Stimulated activated CD4-positive, alpha-beta T cell treated with anti-CD3 and anti-CD28 coated beads, Interleukin-1b, Interleukin-23, amount 100 ng/mL, for 48 hours (primary cell): ENCODE measurements at places on chromosomes 11 and 22.
A peak's percentile ranks its signal among the peaks of the same experiment; 100 is the strongest.

- no peak for DNase-seq
Observed at GRCh38 chr11:100445231-100445735, 241.8 kb upstream of the ARHGAP42 start.

- DNase-seq = no peak
Observed at GRCh38 chr11:61119055-61119454, 16.8 kb downstream of the CD5 start.

DNA sequence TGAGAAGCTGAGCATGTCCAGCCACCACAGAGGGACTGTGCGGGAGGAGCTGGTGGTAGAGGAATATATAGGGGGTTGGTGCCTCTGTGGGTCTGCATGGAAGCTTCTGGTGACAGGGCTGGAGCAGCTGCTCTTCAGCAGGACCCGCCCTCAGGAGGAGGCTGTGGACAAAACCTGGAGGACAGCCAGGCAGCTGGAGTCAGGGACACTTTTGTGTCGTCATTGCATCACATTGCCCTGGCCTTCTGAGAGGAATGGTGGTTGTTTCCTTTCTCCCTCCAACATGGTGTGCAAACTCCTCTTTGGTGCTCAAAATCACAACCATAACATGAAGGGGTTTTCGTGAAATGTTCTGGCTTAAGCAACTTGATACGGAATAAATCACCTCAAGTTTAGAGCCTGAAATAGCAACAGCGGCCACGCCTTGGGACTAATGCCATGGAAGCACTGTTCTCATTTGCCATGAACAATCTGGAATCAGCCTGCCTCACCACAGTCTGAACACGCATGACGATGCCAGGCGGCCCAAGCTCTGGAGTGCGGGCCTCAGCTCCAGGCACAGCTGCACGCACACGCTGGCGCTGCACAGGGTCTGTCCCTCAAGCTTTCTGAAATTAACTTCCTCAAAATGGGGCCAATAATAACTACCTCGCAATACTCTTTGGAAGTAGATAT is 17.1 kb upstream of the CSRP3 start:
- DNase-seq = no peak

DNA sequence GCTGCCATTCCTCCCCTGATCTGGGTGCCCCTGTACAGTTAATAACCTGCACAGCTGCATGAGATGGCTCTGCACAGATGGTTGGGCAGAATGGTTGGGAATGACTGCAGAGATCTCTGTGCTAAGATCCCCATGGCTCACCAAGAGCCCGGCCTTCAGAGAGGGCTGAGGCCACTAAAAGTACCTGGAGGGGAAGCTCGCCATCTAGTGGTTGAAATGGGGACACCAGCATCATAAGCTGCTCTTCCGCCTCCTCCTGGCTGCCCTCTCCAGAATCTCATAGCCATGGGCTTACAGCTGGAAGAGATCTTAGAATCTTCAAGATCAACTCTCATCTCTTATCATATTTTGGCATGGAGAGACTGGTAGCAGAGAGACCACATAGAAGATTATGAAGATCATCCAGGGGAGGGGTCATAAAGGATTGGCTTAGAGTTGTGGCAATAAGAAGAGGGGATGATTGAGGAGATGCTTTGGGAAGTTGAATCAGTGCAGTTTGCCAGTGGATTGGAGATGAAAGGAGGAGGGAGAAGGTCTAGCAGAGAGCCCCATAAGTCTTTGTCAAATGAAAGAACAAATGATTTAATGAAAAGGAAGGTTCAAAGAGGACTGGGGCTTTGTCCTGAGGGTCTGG is 22.0 kb upstream of the TLCD5 start:
- peak; percentile 43 for DNase-seq

DNA sequence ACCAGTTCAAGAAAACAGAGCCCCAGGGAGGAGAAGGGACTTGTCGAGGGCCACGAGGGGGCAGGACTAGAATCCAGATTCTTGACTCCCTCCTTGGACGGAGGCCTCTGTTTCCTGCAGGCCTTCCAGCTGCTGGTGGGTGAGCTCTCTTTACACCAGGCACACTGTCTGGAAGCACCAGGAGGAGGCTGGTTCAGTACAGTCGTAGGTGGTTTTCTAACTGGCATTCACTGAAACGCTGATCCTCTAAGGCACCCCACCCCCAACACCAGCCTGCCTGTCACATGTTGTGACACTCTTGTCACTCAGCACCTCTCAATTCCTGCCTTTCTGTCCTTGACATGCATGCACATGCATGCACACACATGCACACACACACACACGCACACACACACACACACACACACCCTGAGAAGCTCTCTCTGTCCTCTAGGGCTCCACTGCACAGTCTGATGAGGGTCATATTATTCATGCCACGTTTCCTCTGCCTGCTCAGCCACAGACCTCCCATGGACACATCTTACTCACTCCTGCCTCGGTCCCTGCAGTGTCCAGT is 751 bp downstream of the MS4A10 start:
- DNase-seq = no peak

- no peak for DNase-seq
Observed at GRCh38 chr22:19016081-19016766, 80.1 kb upstream of the PRODH start.

GRCh38 chr11:105811242-105811641 is 201.4 kb downstream of the GRIA4 start:
- DNase-seq = no peak

GRCh38 chr11:68564261-68564660 is 103.7 kb downstream of the PPP6R3 start:
- DNase-seq = no peak
